ENCODE measurements at places on chromosomes 3 and 15.

GRCh38 chr3:33437556-33438283 lies 2.5 kb downstream of the UBP1 start:
- DNase-seq: no peak

DNA sequence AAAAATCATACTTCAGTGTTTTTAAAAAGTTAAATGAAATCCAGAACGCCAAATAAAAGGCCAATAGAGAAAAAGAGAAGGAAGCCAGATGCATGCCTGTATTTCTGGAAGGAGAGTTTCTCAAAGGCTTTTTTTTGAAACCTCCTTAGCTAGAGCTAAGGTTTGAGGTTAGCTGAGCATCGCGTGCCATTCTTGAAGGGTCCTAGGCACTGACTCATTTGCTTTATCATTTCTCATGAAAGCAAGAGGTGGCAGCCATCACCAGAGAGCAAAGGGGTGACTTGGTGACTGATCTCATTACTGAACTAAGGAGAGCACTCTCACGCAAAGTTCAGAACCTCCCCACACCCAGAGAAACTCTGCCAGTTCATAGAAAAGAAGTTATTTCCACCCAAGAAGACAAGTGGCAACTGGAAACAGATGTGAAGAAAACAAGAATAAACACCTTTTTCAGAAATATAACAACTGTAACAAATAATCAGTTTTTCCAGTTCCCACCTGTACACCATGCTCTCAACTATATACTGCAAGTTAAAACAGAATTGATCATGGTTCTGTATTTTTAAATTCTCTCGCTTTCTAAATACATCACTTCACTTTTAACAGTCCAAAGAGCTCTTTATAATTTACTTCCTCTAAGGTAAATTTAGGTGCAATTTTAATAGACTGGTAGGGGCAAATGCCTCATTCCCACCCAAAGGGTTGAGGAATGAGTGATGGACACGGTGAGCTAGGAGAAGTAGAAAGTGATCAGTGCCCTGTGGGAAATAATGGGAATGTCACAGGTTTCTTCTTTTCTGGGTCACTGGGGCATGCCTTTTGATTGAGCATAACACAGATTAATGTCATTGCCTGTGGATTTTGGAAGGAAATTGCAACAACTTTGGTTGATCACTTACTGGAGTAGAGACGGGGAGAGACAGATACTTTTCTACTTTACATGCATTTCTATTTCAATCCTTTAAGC lies 24.7 kb downstream of the GPR15 start:
- no peak for DNase-seq

GRCh38 chr3:142912402-142913172 lies 23.7 kb upstream of the PCOLCE2 start:
- no peak for DNase-seq

DNA sequence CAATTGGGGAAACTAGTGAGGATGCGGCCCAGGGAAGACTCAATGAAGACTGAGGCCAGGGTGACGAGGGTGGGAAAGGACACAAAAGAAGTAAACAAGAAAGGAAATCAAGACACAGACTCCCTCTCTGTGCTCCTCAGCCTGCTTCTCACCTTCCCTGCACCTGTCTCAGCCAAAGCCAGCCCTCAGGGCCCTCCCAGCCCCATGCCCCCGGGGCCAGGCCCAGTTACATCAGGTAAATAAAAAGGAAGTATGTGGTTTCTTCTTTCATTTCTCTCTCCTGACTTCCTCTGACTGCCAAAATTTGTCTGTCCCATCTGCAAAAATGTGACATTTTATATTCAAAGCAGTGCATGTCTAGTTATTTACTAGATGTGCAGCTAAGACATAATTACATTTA lies 328.0 kb downstream of the UACA start:
- DNase-seq: no peak

GRCh38 chr15:56031402-56031801 lies 38.0 kb upstream of the NEDD4 start:
- no peak for DNase-seq

Data from midbrain (tissue), 1 donor.